Skeletal muscle cell (primary cell): ENCODE measurements at places on chromosomes 4 and X.

- no peak for DNase-seq
These were observed 376.0 kb downstream of the BCOR start for GRCh38 chrX:39721566-39722279.

DNA sequence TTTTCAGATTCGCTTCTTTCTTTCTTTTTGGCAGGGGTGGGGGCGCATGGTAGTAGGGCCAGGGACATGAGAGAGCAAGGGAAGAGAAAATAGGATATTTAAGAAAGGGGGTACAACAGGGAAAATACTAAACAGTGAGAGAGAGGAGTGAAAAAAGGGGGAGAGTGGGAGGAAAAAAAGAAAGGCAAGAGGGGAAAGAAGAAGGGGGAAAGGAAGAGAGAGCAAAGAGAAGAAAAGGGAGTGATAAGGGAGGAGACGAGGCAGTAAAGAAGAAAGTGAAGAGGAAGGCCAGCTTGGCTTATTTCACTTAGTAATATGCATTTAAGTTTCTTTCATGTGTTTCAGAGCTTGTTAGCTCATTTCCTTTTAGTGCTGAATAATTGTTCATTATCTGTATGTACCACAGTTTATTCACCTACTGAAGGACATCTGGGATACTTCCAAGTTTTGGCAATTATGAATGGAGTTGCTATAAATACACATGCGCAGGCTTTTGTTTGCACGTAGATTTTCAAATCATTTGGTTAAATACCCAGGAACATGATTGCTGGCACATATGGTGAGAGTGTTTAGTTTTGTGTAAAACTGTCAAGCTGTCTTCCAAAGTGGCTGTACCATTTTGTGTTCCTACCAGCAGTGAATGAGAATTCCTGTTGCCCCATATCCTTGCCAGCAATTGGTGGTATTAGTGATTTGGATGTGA lies 37.3 kb downstream of the CASP6 start:
- DNase-seq: no peak

GRCh38 chr4:8543623-8544022 lies 36.6 kb upstream of the GPR78 start:
- no peak for DNase-seq

- no peak for DNase-seq
These were observed 29.9 kb upstream of the SOWAHD start for GRCh38 chrX:119728487-119728886.

DNA sequence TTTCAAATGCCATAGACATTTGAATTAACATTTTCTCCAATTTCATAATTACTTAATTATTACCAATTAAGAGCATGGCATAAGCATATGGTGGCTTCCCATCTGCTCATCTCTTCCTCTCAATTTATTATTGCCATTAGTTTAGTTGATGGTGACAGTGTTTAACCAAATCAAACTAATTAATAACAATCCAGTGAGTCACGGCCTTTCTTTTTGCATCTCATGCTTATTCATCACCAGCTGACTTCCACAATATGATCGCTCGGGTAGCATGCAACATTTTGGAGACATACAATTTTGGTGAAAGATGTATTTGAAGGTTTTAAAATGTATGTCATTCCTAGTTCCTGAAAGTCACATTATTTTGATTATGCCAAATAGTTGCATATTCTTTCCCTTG lies 172.8 kb upstream of the TACR3 start:
- DNase-seq: no peak

DNA sequence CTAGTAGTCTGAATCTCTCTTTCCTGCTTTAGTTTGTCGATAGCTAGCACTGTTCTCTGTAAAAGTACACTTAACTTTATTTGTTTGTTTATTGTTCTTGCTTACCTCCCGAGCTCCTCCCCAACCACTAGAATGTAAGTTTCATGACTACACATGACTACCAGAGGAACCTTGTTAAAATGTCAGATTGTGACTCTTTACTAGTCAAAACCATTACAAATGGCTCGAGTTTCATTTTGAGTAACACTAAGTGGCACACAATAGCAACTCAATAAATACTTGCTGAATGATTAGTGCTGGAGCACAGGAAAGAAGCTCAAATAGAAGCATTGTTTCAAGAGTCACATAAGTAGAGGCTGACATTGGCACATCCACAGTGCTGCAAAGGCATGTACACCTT lies 116.1 kb downstream of the MAPK10 start:
- DNase-seq: no peak

GRCh38 chr4:151266497-151266896 lies 10.5 kb upstream of the PRSS48 start:
- DNase-seq: no peak

- DNase-seq: no peak
These were observed 481.3 kb downstream of the NAF1 start for GRCh38 chr4:162685410-162685809.

- no peak for DNase-seq
These were observed 640 bp downstream of the PHF8 start for GRCh38 chrX:54043541-54044125.

- DNase-seq: no peak
These were observed 41.4 kb downstream of the NLGN4X start for GRCh38 chrX:6187256-6187655.

DNA sequence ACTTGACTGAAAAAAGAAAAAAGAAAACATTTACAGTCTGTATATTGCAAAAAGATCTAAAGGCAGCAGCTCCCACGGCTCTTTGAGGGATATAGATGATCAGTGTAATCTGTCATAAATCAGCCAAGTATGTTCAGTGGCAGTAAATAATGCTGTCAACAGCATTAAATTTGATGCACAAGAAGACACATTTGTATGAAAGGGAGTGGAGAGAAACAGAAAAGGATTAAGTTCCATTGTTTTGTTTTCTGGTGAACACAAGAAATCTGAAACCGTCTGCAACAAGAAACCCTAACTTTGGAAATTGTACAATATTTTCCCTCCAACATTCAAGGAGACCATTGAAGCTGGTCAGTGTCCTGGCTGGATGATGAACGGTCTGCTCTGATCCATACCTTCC lies 27.6 kb upstream of the C1QTNF7 start:
- DNase-seq: no peak
